ENCODE measurements at places on chromosomes 11 and 22.

GRCh38 chr11:39542460-39542859, 1917.0 kb downstream of the LRRC4C start:
- DNase-seq, result no peak

- DNase-seq, result no peak
Observed at GRCh38 chr22:35506259-35506570, 34.4 kb upstream of the RASD2 start.

GRCh38 chr22:37571258-37571991, 8.5 kb downstream of the LGALS2 start:
- no peak for DNase-seq

- no peak for DNase-seq
Observed at GRCh38 chr11:69062873-69063651, 14.3 kb downstream of the TPCN2 start.

GRCh38 chr11:778976-779954, 2.0 kb upstream of the GATD1 start:
- DNase-seq, result no peak

All from stimulated activated CD4-positive, alpha-beta T cell treated with anti-CD3 and anti-CD28 coated beads, Interleukin-2, amount 100 ng/mL, for 4 hours (primary cell).